SK-N-SH (cell line): ENCODE measurements at places on chromosomes 12 and 14.

- no peak for DNase-seq
Measured at GRCh38 chr12:3271639-3272038, 194.5 kb downstream of the TSPAN9 start.

GRCh38 chr14:61334197-61334701 is 12.9 kb downstream of the PRKCH start:
- no peak for DNase-seq

- DNase-seq = no peak
Measured at GRCh38 chr14:53957739-53958138, 1.1 kb upstream of the BMP4 start.

DNA sequence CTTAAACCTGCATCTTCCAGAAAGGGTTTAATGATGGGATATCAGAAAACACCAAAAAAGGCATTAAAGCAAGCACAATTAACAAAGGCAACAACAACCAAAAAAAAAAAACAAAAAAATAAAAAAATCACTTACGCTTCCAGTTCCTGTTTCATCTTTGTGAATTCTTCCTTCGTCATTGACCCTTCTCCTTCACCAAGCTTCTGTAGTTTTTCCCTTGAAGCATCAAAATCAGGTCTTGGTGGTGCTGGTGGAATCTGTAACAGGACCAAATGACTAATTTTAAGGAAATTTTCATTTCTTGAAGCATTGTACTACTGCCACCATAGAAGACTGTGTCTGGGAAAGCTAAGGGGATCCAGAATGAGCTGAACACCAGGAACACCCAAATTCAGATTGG is 24.5 kb downstream of the SNX6 start:
- DNase-seq = no peak

GRCh38 chr12:12735301-12735700 is 18.1 kb downstream of the CDKN1B start:
- DNase-seq = no peak

DNA sequence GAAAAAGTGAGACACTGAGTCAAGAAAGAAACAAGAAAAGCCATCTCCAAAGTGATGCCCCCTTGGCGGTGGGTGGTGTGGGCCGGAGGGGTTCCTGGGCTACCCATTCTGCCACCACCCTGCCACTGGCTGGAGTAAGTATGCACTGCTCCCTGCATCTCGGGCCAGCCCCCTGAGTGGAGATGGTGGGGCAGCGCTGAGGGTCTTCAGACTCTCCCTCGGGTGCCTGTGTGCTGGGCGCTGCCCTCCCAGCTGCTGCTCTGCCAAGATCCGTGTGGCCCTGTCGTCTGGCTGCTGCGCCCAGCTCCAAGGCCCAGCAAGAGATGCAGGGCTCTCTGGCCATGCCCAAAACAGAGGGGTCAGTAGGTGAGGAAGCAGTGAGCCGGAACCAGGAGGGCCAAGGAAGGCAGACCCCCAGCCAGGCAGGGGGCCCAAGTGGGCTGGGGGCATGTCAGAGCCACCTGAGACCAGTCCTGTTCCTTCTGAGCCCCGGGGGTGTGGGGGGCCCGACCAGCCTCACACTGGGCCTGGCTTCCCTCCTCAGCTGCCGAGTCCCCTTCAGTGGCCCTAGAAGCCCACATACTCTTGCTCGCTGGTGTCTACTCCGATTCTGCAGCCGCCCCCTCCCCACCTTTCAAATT is 5.2 kb downstream of the GPR132 start:
- DNase-seq = no peak

- no peak for DNase-seq
Measured at GRCh38 chr14:69719501-69719951, 47.4 kb upstream of the SRSF5 start.

- DNase-seq = no peak
Measured at GRCh38 chr12:119956047-119956446, 33.0 kb upstream of the BICDL1 start.

DNA sequence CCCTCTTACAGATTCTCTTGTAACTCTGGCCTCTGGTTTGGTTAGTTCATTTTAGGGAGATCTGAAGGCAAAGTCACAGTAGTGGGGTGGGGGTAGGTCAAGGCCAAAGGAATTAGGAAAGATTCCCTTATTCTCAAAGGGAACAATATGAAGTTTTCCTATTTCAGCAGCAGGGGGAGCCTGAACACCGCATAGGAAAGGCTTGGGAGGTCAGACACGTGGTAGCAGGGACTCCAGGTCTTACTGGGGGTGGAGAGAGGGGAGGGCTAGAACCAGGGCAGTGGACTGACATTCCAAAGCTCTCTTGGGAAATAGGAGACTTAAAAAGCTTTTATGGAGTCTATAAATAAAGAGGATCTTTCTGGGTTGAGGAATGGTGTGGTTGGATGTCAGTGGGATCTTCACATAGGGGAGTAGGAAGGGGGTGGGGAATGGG is 1.3 kb downstream of the ZC3H10 start:
- peak; percentile 85 for DNase-seq

DNA sequence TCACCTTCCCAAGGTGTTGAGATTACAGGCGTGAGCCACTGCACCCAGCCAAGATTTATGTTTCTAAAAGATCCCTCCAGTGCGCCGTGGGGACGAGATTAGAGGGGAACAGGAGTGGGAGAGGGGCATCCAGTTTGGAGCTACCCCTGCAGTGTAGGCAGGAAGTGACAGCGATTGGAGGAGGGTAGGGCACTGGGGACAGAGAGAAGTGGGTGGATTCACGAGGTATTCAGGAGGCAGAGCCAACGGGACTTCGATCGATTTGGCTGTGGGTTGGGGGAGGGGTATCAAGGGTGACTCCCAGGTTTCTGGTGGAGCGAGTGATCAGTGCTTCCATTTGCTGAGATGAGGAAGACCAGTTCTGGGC is 82.1 kb downstream of the CCDC92 start:
- no peak for DNase-seq

- DNase-seq = no peak
Measured at GRCh38 chr14:56274556-56274955, 156.3 kb downstream of the PELI2 start.

DNA sequence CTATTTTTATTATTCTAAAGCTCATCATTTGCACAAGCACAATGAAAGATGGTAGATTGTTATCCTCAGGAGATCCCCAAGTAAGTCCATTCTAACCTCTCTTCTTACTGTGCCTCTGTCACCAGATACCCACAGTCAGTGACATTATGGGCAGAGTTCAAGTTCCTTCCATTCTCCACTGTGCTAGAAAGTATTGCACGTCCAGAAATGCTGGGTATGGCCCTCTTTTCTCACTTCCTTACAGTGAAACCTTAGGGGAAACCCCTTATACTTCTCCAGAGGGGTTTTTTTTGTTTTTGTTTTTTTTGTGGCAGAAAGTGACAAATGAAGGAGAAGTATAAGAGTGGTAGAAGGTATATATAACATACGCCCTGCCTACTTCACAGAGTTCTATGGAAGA is 102.9 kb downstream of the DIO2 start:
- DNase-seq = no peak

- DNase-seq = no peak
Measured at GRCh38 chr12:68613209-68613904, 2.7 kb downstream of the RAP1B start.

DNA sequence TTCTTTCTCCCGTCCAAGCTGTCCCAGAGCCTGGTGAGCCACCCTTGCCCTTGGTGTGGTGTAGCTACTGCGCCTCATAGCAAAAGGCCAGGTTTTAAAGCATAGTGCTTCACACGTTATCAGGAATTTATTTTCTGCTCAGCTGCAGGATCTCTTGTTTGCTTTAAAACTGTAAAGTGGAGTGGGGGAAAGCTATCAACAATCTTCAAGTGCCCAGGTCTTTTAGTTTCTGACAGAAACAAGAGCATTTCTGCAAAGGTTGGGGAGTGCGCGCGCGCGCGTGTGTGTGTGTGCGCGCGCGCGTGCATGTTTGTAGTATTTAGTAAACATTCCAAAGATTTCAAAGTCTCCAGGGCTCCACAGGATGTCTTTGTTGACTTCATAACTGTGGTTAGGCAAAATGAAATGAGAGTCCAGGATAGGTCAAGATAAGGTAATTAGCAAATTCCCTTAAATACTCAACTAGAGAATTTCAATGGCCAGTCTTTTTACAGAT is 45.5 kb downstream of the EML1 start:
- DNase-seq = no peak

DNA sequence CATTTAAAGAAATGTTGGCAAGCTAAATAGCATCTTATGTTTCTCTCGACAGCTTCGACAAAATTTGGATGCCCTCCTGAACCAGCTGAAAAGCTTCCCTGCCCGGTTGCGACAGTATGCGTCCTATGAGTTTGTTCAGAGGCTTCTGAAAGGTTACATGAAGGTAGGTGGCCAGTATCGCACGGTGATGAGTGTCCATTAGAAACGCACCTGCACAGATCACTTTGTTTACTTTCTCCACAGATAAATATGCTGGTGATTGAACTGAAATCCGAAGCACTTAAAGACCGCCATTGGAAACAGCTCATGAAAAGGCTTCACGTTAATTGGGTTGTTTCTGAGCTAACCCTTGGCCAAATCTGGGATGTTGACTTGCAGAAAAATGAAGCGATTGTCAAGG is 36.5 kb downstream of the DYNC1H1 start:
- no peak for DNase-seq

GRCh38 chr12:93390549-93391297 is 13.0 kb downstream of the NUDT4 start:
- DNase-seq = no peak

- peak; percentile 10 for DNase-seq
Measured at GRCh38 chr12:31658471-31659086, 909 bp upstream of the ETFBKMT start.

DNA sequence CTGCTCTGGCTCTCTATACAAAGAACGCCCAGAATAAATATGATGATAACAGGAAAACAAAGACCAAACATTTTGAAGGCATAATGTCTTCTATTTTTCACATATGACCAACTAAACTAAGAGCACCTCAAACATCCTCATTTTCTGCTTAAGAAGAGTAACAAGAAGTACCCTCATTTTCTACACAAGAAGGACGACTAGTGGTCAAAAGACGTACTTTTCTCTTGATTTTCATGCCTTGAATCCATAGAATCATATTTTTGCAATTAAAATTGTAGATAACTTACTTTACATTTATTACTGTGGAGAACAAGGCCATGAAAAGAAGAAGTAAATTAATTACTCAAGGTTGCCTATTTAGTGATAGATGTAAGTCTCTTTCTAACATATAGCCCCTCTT is 358.6 kb downstream of the DUSP6 start:
- peak; percentile 19 for DNase-seq

DNA sequence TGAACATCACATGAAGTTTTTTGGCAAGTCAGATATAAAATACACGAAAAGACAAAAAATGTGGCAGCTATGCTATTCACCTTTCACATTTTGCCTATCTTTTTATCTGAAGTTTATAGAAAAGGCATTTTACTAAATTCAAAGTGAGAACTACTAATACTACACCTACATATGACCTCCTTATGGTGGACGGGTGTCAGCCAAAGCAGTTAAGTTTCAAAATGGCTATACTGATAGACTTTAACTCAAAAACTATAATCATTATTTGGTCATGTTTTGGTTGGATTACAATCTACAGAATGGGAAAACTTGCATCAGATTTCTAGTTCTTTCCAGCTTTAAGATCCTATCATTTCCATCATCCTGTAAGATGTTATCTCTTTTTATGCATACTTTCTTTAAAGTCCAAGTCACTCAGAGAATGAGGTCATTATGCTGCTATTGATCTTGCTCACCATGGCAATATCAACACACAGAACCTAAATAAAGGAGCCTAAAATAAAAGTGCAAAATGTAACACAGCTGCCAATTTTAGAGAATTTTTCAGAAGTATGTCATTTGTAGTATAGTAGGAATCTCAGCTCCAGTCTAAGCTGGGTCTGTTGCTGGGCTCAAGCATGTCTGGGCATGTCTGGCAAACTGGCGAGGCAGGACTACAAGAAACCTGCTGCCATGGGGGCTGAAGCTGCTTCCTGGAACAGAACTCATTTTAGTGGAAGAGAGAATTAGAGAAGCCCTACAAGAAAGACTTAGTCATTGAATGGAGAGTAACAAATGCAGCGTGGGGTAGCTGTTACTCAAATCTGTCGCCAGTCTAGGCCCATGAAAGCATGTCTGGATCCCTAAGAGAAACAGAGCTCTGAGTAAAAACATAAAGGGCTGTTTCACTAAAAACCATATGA is 7.6 kb upstream of the AEBP2 start:
- DNase-seq = no peak

- no peak for DNase-seq
Measured at GRCh38 chr14:69684461-69685217, 73.2 kb downstream of the SUSD6 start.

GRCh38 chr12:726281-727140 is 25.9 kb upstream of the WNK1 start:
- DNase-seq = no peak

DNA sequence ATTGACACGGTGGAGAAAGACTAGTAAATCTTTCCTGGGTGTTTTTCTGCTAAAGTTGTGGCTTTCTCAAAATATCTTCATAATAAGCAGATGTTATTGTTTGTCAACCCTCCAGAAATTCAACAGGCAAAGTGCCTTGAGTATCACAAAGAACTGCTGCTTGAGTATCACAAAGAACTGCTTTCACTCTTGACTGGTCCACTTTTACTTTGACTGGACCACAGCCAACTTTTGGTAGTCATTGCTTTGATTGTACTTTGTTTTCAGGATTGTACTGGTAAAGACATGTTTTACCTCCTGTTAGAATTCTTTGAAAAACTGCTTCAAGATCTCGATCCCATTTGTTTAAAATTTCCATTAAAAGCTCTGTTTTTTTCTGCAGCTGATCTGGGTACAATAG is 62.6 kb downstream of the PDZRN4 start:
- no peak for DNase-seq

- DNase-seq = no peak
Measured at GRCh38 chr12:98635657-98636323, 8.8 kb downstream of the IKBIP start.

DNA sequence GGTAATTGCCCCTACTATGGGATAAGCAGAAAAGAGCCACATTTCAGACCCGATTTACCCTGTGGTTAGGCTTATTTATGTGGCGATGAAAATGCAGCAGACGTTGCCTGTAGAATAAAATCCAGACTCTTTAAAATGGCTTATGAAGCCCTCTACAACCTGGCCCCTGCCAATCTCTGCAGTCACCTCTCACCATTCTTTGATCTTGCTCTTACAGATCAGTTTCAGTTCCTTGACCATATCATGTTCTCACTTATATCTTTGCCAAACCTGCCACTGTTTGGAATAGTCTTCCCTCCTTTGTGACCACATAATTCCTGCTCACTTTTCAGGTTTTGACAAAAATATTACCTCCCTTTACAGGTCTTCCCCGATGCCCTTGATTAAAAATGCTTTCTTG is 264.3 kb upstream of the GARIN6 start:
- no peak for DNase-seq

DNA sequence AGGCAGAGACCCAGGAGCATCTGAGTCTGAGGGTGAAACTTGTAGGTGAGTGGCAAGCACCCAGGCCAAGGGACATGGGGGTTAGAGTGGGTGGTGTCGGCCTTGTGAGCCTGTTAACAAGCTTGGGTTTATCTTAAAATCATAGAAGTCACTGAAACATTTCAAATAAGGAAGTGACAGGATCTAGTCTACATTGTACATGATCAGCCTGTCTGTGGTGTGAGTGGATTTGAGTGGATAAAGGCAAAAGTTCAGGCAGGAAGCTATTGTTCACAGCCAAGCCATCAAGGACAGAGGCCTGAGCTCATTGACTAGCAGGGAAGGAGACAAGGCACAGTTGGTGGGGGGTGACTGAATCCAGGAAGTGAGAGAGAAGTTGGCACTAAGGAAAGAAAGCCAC is 59.3 kb upstream of the FKBP4 start:
- DNase-seq = no peak
